Bronchial epithelial cell (primary cell): ENCODE measurements at places on chromosomes 6 and 20. TPM values are rescaled to one million over a fixed set of nuclear protein-coding genes. Genes with fewer than 3 reads are reported as not detected.

DNA sequence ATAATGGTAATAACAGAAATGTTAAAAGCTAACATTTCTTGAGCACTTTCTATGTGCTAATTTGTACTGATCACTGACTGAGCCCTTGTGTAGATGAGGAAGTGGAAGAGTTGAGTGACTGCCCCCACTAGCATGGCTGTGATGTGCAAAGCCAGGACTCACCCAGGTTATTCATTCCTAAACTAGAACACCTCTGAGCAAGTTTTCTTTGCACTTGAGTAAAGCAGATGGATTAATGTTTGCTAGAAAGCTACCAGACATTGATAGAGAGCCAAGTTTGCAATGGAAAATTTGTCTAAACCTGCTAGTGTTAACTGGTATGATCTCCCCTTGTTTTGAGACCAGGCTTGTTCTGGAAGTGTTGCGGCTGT is 467.4 kb upstream of the PLCB4 start:
- DNase-seq, result peak; percentile 32

GRCh38 chr20:35908007-35908406 is 46.3 kb downstream of the SCAND1 start:
- DNase-seq, result no peak

DNA sequence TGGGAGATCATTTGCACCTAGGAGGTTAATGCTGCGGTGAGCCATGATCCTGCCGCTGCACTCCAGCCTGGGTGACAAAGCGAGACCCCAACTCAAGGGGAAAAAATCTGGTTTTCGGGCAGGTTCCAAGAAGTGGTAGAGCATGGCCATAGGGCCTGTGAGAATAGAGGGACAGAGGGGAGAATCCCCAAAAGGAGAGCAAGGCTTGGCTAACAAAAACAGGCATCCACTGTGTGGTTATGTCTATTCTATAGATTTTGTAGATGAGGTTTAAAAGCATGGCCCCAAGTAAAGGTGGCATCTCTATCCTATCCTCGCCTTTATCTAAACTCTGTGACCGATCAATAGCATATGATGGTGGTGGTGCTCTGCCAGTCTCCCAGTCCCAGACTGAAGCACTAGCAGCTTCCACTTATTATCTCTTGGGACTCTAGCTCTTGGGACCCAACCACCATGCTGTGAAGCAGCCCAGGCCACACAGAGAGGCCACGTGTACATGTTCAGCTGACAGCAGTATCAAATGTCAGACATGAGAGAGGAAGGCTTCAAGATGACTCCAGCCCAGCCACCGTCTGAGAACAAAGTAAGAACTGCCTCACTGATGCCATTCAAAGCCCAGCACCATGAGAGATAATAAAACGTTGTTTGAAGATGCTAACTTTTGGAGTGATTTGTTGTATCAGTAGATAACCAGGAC is 27.7 kb downstream of the EIF2S2 start:
- DNase-seq, result no peak

DNA sequence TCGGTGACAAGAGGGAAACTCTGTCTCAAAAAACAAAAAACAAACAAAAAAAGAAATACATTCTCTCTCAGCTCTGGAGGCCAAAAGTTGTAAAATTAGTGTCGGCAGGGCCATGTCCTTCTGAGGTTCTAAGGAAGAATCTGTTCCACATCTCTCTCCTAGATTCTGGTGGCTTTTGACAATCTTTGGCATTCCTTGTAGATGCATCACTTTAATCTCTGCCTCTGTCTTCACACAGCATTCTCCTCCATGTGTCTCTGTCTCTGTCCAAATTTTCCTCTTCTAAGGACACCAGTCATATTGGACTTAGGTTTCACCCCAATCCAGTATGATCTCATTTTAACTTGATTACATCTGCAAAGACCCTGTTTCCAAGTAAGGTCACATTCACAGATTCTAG is 9.1 kb downstream of the PPP2R5D start:
- no peak for DNase-seq

DNA sequence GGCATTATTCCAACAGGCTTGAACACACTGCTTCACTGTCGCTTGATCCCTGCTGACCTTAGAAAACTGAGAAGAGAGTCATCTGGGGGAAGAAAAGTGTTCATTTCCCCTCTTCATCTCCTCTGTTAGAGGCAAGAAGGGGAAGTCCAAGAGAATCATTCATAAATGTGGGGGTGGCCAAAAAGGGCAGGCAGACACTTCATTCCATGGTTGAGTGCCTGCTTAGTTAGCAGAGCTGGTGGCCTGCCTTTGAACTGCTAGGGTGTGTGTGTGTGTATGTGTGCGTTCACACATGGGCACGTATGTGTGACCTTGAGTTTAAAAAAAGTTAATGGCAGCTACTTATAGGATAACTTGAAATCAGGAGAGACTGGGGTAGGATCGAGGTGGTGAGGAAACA is 39.4 kb upstream of the RFPL4B start:
- no peak for DNase-seq

DNA sequence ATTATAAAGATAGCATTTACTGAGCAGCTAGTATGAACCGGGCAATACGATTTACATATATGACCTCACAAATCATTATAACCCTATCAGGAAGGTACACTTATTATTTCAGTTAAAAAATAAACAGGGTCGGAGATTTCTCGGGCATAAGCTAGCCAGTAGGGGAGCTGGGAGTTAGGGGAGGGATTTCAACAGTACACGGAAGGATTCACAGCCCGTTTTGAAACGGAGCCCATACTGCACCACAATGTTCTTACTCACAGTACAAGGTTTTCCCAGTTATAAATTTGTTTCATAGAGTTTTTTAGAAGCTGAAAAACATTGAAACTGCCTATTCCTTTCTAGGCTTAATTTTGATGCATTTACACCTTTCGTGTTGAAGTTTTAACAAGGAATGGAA is 607.1 kb downstream of the HDGFL1 start:
- DNase-seq, result no peak

GRCh38 chr20:22411627-22412450 is 172.5 kb downstream of the FOXA2 start:
- DNase-seq, result peak; percentile 84

- DNase-seq, result peak; percentile 77
Measured at GRCh38 chr20:1876217-1876921, 18.8 kb upstream of the SIRPA start.

DNA sequence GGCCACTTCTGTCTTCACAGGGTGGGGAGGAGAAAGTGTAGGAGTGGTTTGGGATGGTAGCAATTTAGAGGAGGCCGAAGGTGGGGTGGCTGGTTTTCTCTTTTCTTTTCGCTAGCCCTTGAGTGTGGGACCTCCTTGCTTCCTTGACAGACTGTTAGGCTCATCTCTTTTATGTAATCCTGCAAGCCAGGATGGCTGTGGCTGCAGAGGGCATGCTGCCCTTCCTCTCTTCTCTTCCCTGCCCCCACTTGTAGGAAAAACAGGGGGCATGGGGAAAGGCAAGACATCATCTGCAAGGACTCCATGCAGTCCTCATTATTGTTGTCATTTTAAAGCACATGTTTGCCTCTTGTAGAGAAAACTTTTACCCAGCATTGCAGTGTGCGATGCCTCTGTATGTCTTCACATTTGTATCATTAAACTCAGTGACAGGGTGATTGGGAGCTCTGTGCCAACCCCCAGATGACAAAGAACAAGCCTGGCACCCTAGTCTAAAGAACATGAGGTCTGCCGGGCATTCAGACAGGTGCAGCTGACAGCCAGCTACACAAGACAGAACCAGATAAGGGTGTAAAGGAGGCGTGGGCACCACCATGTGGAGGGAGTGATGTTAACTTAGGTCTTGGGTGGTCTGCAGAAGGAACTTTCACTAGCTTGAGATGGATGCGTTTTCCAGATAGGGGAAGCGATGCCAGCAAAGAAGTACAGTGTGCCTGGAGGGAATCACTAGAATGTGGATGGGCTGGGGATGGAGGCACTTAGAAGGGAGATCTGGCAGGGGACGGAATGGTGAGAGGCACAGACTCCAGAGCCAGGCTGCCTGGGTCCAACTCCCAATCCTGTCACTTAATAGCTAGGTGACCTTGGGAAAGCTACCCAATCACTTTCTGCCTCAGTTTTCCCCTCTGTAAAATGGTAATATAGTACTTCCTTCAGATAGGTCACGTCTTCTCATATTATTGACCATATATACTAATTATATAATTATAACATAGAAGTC is 207.6 kb downstream of the TBC1D7 start:
- no peak for DNase-seq

- DNase-seq, result peak; percentile 15
Measured at GRCh38 chr6:148611213-148611612, 135.6 kb upstream of the UST start.

MYH7B gene
- total RNA-seq, result under 0.01 TPM in 2 replicates

EPPIN gene
- total RNA-seq, result not detected in 2 replicates

WFDC2 gene
- total RNA-seq, result not detected in 2 replicates

EDN3 gene
- total RNA-seq, result not detected in 2 replicates
